Spinal cord (tissue), 10 donors: ENCODE measurements at places on chromosomes 12 and 14. TPM values are rescaled to one million over a fixed set of nuclear protein-coding genes. Genes with fewer than 3 reads are reported as not detected.

GRCh38 chr12:121334513-121335343 is 17.5 kb downstream of the ANAPC5 start:
- H3K36me3 ChIP-seq: peaks cover 44% of the 10 kb centered on the region
- no peak overlapping the region for H3K27ac ChIP-seq
- no peaks in the 10 kb centered on the region for H3K27me3 ChIP-seq
- H3K4me3 ChIP-seq: no peak overlapping the region

GRCh38 chr12:59149995-59150642 is 229.8 kb upstream of the LRIG3 start:
- H3K4me1 ChIP-seq: no peaks in the 10 kb centered on the region
- H3K27me3 ChIP-seq: no peaks in the 10 kb centered on the region
- H3K4me3 ChIP-seq: no peak overlapping the region
- no peak overlapping the region for H3K27ac ChIP-seq
- no peaks in the 10 kb centered on the region for H3K36me3 ChIP-seq

GRCh38 chr12:25236626-25237025 is 14.1 kb downstream of the KRAS start:
- peaks cover 3% of the 10 kb centered on the region for H3K36me3 ChIP-seq
- H3K27ac ChIP-seq: no peak overlapping the region
- no peak for DNase-seq

DNA sequence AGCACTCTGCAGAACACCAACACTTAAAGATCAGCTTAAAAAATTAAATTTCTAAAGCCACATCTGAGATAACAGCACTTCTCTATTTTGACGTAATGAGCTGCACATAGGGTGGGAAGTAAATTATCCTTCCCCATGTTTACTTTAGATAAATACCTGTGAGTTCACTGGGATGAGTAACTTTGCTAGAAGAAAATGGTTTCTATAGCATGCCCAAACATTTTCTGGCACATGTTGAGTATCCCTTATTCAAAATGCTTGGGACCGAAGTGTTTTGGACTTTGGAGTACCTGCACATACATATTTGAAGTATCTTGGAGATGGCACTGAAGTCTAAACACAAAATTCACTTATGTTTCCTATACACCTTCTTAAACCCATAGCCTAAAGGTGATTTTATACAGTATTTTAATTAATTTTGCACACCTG is 6.6 kb downstream of the SLC38A2 start:
- no peak overlapping the region for H3K4me3 ChIP-seq
- peaks cover 7% of the 10 kb centered on the region for H3K36me3 ChIP-seq
- no peaks in the 10 kb centered on the region for H3K27me3 ChIP-seq
- H3K4me1 ChIP-seq: peaks cover 3% of the 10 kb centered on the region
- no peak for DNase-seq

GRCh38 chr14:23727566-23728335 is 91.6 kb downstream of the DHRS2 start:
- H3K4me1 ChIP-seq: no peaks in the 10 kb centered on the region
- H3K27me3 ChIP-seq: no peaks in the 10 kb centered on the region
- H3K4me3 ChIP-seq: no peak overlapping the region
- no peak overlapping the region for H3K27ac ChIP-seq

DNA sequence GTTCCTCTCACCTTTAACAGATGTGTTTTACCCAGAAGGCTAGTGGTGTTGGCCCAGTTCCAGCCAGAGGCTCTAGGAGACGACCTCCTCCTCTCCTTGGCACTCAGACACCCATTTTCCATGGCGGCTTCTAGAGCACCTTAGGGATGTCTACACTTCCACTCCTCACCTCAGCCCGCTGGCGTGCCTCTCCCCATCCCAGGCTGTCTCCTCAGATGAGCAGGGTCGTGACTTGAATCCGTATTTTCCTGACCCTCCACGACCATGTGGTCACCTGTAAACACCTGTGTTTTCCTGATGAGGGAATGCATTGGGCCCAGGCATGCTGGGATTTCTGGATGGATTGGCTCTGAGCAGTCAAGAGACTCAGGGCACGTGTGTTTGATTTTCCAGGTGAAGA is 21.8 kb upstream of the RIN3 start:
- no peaks in the 10 kb centered on the region for H3K27me3 ChIP-seq
- DNase-seq: no peak

- H3K4me1 ChIP-seq: peaks cover 4% of the 10 kb centered on the region
- DNase-seq: no peak
- no peak overlapping the region for H3K4me3 ChIP-seq
- H3K27ac ChIP-seq: no peak overlapping the region
Measured at GRCh38 chr12:116245189-116245588, 32.3 kb downstream of the MED13L start.

- H3K4me1 ChIP-seq: no peaks in the 10 kb centered on the region
- no peak for DNase-seq
- no peak overlapping the region for H3K4me3 ChIP-seq
- H3K27me3 ChIP-seq: no peaks in the 10 kb centered on the region
- H3K36me3 ChIP-seq: no peaks in the 10 kb centered on the region
- no peak overlapping the region for H3K27ac ChIP-seq
Measured at GRCh38 chr12:67354322-67354721, 85.2 kb downstream of the CAND1 start.

- no peak for DNase-seq
- H3K4me1 ChIP-seq: peaks cover 21% of the 10 kb centered on the region
- H3K36me3 ChIP-seq: no peaks in the 10 kb centered on the region
Measured at GRCh38 chr14:50823762-50824636, 7.0 kb downstream of the NIN start.

DNA sequence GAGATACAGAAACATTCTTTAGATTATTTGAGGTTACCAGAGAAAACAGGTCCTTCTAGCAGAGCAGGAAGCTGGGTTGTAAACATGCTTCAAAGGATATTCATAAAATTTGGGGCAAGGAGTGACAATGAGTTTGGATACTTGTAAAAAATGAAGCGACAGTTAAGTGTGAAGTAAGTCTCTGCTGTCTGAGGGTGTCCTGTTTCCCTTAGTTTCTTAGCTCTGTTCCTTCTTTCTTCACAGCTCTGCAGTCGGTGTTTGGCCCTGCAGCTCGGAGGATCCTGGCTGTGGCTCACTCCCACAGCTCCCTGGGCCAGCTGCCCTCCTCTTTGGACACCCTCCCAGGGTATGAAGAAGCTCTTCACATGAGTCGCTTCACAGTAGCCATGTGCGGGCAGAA is 10.8 kb downstream of the TMEM52B start:
- H3K36me3 ChIP-seq: no peaks in the 10 kb centered on the region
- H3K27ac ChIP-seq: no peak overlapping the region
- no peaks in the 10 kb centered on the region for H3K27me3 ChIP-seq
- DNase-seq: no peak
- no peak overlapping the region for H3K4me3 ChIP-seq

AMDHD1 gene
- 0.39 TPM for total RNA-seq
